ENCODE measurements at places on chromosomes 6 and 20.

- DNase-seq, result peak; percentile 97
These were observed at the start of the genes BYSL and MED20 for GRCh38 chr6:41920921-41921711. Gene BYSL, plus strand, starts transcription at chr6:41921499. Its CDS starts 64 bp downstream, at chr6:41921563. Gene MED20, minus strand, starts transcription at chr6:41921139. Its CDS starts 121 bp downstream, at chr6:41921018.

- peak; percentile 85 for DNase-seq
These were observed at the start of gene FOXO3 for GRCh38 chr6:108560463-108561308. Gene FOXO3, plus strand, starts transcription at chr6:108560917. Its CDS starts 292 bp downstream, at chr6:108561209.

- no peak for DNase-seq
These were observed 42.0 kb downstream of the MDGA1 start for GRCh38 chr6:37655666-37656065.

DNA sequence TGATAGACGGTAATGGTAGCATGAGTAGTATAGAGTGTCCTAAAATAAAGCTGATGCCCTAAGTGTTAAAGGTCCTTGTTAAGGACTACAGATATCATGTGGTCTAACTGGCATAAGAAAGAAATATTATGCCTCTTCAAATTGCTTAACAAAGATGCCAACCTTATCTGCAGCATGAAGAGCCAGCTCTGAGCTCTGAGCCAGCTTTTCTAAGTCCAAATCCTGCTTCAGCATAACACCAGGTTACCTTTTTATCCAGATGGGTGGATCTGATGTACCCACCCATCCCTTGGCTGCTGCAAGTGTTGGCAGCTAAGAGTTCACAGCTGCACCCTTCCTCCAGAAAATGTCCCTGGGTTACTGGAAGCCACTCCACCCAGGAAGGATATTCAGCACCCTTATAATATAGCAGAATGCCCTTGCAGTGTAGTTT lies 83.8 kb downstream of the TENT5A start:
- no peak for DNase-seq

DNA sequence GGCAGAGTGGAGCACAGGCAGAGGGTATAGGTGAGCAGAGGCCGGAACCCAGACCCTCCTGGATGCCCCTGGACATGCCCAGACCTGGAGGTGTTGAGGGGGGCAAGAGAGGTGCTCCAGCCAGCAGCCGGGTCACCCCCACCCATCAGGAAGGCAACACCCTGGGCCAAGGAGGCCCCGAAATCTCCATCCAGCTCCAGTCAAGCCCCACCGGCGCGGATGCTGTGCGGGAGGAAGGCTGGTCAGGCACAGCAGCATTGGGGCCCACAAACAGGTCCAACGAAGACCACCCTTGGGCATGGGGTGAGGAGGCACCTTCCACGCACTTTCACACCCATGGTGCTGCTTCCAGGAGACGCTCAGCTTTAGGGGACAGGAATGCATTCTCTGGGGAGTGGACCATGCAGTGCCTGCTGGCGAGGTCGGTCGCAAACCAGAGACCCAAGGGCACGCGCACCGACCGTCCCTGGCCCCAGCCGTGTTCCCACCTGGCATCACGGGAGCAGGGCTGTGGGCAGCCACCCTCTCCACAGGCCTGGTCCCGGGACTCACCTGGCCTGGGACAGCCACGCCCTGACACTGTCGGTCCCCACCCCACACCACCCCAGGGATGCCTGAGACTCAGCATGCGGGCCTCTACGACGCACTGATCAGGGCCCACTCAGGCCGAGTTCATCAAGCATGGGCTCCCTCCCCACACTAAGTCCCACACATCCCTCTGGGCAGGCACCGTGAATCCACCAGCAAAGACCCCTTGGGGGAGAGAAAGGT lies 43.6 kb upstream of the ZBP1 start:
- no peak for DNase-seq

DNA sequence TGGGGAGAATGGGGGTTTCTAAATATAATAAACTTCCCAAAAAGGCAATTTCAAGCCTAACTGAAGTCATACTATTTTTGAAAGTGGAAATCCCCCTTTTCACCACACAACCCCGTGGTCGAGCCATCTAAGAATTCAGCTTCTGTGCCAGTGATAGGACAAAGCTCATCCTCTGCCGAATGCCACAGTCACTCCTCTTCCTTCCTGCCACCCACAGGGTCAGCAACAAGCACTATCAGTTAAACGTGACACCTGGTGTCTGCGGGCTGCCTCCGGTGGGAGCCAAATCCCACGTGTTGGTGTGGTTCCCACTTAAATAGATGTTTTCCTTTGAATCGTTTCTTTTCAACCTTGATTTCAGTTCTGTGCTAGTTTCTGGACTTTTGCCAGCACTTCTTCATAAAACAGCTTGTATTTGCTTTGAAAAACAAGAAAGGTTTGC lies 60.7 kb downstream of the TNFAIP3 start:
- DNase-seq, result no peak

Data from dorsolateral prefrontal cortex (tissue), 122 donors.